CD4-positive, alpha-beta T cell treated with Interleukin-2 at 100 ng/mL for 4 hours (primary cell): ENCODE measurements at places on chromosomes 7 and 10.

- DNase-seq = no peak
Observed at GRCh38 chr10:3108033-3108432, 40.7 kb downstream of the PFKP start.

- DNase-seq = no peak
Observed at GRCh38 chr10:93146336-93146735, 72.6 kb downstream of the CYP26A1 start.

DNA sequence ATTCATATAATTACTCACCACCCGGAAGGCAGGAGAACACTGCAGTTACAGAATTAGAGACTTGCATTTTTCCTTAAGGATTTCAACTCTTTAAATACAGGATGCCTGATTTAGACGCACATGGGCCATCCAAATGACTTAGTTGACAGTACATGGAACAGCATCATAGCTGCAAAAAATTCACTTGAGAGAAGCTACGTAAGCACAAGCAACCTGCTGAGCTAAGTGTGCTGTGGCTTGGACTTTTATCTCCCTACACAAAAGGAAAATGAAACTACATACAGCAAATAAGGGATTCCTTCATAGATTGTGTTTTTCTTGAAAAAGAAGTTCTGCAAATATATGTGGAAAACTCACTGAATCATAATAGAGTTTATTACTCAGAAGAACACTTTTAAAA lies 152.6 kb downstream of the POU6F2 start:
- no peak for DNase-seq

GRCh38 chr10:64040781-64041180 lies 519.6 kb downstream of the REEP3 start:
- no peak for DNase-seq

- no peak for DNase-seq
Observed at GRCh38 chr7:121313793-121314676, 14.8 kb upstream of the WNT16 start.

GRCh38 chr10:60488111-60488669 lies 98.5 kb upstream of the ANK3 start:
- DNase-seq = no peak

GRCh38 chr10:101286248-101287046 lies 57.2 kb upstream of the LBX1 start:
- DNase-seq = no peak

GRCh38 chr7:130090745-130091532 lies 20.6 kb downstream of the KLHDC10 start:
- DNase-seq = no peak

DNA sequence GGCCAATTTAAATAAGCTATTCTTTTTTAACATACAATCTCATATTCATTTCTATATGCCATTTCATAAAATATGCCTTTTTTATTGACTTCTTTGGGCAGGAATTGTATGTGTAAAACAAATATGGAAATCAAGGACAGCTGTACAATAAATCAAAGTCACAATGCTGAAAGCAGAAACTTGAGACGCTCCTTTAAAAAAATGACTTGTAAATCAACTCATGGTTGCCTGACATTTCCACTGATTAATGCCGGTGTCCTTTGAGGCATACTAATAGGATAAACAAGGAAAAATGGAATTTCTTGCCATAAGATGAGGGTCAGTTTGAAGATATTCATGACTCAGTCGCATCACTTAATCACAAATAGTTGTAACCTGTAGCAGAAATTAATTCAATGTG lies 247.4 kb upstream of the TEX47 start:
- DNase-seq = no peak

DNA sequence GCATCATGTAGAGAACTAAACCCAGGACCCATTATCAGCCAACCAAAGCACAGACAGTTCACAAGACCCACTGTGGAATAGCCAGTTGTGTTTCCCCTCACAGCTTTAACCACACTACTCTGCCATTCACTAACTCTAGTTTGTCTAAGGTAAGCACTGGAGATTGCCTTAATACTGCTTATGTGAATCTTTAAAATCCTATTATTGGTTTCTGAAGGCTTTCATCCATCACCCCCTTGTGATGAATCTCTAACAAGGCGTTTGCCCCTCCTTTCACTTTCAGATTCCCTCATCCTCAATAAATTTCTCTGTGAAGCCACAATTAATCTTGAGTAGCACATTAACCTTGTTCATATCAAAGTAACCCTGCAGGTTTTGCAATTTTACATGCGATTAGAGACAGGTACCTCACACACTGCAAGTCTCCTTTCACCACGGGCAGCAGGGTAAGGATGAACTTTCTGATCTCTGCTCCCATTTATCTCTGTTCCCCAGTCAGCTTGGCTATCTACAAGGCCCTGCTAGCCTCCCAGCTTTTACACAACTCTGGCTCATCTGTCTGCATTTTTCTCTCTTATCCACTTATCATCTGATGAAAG lies 785.6 kb downstream of the REEP3 start:
- no peak for DNase-seq

DNA sequence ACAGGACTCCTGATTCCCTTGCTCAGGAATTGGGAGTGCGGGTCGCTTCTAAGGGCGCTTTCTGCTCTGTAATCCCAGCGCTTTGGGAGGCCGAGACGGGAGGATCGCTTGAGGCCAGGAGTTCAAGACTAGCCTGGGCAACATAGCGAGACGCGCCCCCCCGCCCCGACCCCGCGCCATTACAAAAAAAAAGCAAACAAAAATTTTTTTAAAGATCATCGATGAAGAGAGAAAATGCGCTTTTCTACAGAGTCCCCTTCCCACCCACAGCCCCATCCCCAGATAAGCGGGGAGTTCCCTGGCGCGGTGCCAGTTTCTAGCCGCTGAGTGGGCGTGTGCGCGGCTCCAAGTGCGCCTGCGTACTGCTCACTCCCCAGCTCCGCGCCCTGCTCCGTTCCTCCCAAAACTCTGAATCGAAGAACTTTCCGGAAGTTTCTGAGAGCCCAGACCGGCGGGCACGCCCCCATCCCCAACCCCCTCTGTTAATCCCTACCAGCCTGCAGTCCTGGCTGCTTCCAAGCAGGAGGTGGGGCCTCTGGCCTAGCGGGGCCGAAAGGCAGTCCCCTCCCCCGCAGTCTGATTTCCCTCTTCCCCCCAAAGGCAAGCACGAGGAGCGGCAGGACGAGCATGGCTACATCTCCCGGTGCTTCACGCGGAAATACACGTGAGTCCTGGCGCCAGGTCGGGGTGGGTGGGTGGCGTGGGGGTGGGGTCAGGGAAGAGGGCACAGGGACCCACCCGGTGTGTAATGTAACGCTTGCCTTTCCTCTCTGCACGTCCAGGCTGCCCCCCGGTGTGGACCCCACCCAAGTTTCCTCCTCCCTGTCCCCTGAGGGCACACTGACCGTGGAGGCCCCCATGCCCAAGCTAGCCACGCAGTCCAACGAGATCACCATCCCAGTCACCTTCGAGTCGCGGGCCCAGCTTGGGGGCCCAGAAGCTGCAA lies 1.0 kb downstream of the HSPB1 start:
- peak; percentile 74 for DNase-seq

DNA sequence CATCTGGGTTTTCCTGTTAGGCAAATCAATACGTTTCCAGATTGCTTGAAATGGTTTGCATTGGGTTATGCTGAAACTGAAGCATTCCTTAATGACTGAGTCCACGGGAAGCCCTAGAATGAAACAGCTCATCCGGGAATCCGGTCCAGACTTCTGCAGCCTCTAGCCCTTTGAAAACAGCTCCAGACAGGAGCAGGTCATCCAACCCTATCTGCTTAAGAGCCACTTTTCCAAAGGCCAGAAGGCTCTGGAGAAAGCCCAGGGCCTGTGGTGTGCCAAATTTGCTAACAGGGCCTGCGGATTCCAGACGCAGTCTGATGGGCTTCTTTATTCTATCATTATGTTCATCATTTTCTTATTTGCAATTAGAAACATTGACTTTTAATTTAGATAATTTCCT lies 265.4 kb downstream of the SKIDA1 start:
- no peak for DNase-seq

- no peak for DNase-seq
Observed at GRCh38 chr7:855686-856369, 20.5 kb upstream of the GET4 start.

DNA sequence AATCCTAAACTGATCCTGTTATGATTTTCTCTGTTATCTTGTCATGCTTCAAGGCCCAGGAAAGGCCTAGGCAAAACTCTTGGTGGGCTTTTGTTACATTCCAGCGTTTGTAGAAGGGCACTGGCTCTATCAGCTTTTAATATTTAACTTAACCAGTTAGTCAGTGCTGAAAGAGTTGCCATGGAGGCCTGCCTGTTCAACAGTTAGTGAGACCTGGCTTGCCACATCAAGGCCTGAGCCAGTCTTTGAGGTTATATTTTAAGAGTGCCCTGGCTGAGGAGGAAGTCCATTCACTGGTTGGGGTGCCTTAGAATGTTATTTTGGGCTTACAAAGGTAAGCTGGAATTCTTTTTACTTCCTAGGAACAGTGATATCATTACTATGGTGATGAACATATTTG lies 144.1 kb upstream of the NRG3 start:
- no peak for DNase-seq

GRCh38 chr10:98264378-98265065 lies 3.5 kb downstream of the LOXL4 start:
- no peak for DNase-seq

GRCh38 chr7:157814931-157815705 lies 478.3 kb downstream of the DNAJB6 start:
- DNase-seq = no peak

GRCh38 chr10:6401558-6402348 lies 178.3 kb downstream of the PRKCQ start:
- DNase-seq = peak; percentile 78

- no peak for DNase-seq
Observed at GRCh38 chr10:76017026-76017732, 585.8 kb downstream of the LRMDA start.

GRCh38 chr7:65804887-65805286 lies 68.0 kb upstream of the VKORC1L1 start:
- no peak for DNase-seq

DNA sequence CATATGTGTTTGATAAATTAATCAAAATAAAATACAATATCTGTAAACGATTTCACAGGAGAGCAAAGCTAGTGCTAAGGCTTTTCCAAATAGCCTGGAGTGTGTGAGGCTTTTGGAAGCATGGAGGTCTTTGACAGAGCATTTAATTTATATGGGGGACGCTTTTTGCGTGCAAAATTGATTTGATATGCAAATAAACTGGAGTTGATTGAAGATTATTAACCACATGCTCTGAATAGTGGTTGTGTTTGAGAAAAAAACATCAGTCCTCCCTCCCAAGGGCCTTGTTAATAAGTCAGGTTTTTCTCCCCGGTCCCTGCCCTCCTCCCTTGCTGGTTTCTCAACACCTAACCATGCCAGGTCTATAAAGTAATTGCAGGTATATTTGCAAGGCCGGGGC lies 85.1 kb upstream of the FGFR2 start:
- DNase-seq = no peak

DNA sequence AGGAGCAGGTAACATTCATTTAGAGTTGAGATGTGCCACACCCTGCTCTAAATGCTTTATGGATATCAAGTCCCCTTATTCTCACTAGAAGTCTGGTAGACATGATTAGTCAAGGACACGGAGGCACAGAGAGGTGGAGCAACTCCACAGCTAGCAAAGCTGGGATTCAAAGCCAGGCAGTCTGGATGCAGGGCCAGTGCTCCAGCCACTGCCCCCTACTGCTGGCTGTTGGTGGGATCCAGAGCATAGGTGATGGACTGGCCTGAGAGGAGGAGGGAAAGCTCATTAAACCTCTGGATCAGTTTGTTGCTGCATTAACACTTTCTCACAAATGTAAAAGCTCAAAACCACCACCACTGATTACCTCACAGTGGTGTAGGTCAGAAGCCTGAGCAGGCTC lies 22.6 kb upstream of the KBTBD2 start:
- DNase-seq = no peak

DNA sequence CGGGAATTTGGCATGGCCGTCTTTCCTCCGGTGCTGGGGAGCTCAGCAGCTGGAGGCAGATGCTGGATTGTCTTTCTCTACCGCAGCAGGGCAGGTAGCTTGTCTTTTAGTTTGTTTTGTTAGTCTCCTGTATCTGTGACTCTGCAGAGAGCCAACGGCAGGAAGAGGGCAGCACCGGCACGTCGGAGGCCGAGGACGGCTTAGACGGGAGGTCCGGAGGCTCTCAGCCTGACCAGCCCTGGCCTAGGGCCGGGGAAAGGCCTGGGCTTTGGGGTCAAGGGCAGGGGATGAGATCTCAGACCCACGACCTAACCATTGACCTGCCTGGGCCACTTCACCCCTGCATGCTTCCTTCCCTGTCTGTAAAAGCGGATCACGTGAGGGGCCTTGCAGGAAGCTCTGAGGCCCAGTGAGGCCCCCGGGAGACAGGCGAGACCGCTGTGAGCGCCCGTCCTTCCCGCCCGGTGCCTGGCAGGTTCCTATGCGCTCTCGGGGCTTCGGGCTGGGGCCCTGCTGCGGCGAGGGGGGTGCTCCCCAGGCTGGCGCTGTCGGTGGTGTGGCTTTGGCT lies 72.7 kb downstream of the LHPP start:
- DNase-seq = no peak

DNA sequence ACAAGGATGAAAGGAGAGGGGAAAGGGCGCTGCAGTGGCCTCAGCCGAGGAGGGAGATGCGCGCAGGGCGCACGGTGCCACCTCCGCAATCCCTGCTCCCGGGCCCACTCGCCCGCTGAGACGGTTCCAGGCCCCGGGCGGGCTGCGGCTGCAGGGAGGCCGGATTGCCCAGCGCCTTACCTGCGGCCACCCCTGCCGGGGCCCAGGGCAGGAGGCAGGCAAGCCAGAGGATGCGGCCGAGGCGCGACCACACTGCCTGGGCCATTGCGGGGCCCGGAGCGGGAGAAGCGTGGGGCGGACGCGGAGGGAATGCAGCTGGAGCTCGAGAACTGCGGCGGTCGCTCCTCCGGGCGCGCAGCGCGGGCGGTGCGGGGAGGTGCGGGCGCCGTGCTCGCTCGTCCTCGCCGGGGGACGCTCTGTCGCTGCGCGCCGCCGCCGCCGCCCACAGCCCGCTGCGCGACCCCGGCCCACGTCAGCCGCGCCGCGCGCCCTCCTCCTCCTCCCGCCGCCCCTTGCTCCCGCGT lies at the start of gene TMEM130:
TMEM130 (minus strand) TSS at position 418 of the 524 bp plus-strand sequence; CDS start at position 265, 153 bp downstream.
- DNase-seq = no peak

GRCh38 chr7:21616091-21616490 lies 73.3 kb downstream of the DNAH11 start:
- no peak for DNase-seq

- DNase-seq = no peak
Observed at GRCh38 chr7:96300502-96300901, 21.4 kb downstream of the SLC25A13 start.

DNA sequence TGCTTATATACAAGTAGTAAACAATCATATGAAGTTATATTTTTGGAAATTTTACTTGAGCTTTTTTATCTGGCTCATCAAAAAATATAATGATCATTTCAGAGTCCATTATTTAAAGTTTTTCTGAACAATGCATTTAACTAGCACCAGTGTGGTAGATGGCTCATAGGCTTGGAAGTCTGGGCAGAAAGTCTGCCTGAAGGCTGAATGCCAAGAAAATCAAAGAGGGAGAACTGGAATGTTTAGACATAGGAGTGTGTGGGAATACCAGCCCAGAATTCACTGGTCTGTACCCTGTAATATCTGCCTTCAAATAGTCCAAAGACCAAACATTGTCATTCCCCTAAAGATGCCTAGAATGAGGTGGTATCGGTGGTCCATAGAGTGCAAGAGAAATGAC lies 40.3 kb upstream of the ANK3 start:
- DNase-seq = no peak
